HCEC 1CT (cell line): ENCODE measurements at places on chromosomes 6 and 20.

DNA sequence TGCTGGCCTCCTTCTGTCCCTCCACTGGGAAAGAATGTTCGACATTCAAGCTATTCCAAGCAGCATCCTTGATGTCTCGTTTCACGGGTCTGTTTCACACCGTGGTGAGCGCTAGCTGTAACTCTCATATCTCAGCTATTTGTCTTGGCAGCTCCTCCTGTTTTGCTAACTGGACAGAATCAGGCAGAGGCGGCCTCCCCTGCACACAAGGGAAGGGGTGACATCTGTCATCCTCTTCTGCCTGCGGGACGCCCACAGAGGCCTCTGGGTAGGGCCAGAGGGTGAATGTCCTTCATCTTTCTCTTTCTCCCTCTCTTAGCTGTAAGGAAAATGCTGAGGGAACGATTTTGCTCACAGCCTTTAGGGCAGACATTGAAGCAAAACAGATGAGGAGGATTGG, 232.8 kb upstream of the GMDS start:
- DNase-seq, result no peak

DNA sequence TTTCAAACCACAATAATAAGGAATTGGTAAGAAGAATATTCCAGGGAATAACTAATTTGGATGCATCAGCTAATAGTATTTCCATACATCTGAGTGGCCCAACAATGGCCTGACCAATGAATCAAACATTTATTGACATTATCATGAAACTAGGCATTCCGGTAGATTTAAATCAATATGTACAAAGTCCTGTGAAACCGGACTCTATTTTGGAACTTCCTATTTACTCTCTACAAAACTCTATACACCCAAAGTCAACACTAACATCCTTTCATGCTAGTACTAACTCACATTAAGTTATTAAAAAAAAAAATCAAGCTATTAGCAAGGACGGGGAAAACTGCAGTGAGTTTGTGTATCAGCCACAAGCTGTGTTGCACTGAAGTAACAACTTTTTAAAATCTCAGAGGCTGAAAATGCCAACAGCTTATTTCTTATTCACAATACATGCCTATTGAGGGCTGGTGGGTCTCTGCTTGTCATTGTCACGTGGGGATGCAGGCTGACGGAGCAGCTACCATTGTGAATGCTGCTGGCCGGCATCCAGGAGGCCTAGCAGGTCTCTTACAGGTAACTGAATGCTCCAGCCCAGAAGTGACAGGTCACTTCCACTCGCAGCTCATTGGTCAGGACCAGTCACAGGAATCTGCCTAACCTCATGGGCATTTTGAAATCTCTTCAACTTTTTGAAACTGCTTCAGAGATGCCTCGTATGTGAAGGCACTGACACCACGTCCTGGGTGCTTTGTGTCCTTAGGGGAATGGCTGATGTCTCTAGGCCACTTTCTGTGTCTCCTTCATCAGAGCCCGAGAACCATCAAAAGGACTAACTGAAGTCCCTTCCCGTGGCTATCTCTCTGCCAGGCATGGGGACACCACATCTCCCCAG, 76.3 kb downstream of the SLC22A23 start:
- DNase-seq, result no peak

DNA sequence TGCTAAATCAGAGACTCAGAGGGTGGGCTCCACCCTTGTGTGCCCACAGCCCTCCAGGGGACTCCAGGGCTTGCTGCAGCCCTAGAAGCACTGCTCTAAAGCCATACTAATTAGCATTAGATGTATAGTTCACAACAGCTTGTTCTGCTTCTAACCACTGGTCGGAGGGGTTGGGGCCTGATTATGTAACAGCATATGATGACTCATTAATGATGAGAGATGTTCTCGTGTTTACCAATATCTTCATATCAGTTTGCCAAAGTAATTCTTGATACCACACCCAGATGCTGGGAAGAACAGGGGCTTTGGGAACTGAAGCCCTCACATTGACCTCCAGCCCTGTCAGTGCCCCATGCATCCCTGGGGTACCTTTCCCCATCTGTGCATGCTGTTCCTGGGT, 104.1 kb upstream of the FOXA2 start:
- no peak for DNase-seq

- DNase-seq, result no peak
Measured at GRCh38 chr6:150641398-150642139, 41.9 kb downstream of the PLEKHG1 start.

DNA sequence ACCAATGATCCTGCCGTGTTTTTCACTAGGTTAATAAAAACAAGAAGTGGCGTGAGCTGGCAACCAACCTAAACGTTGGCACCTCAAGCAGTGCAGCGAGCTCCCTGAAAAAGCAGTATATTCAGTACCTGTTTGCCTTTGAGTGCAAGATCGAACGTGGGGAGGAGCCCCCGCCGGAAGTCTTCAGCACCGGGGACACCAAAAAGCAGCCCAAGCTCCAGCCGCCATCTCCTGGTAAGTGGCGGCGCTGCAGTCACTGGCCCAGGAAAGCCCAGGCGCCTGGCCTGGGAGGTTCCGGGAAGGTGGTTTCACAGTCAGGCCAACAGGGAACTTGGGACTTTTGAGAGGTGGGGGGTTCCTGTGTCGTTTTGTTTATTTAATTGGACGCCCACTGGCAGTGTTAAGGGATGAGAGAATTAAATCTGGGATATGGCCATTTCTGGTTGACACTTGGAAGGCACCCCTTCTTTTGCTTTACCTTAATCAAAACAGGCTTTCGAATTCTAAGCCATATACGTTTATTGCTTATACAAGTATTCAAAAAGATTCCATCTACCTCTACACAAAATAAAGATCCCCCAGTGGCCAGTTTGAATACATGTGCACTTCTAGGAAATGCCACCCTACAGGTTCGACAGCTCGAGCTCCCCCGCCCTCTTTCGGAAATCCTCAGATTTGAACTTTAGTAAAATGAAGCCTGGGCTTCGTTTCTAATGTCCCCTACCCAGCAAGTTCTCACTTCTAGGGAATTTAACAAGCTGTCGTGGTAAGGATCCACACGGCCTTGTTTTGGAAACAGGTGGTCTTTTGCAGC, 138.9 kb downstream of the TMEM242 start:
- peak; percentile 59 for DNase-seq

GRCh38 chr20:18404172-18404571, 62.7 kb downstream of the DZANK1 start:
- DNase-seq, result no peak

GRCh38 chr20:56826705-56827665, 197.9 kb downstream of the TFAP2C start:
- DNase-seq, result peak; percentile 11

- DNase-seq, result peak; percentile 23
Measured at GRCh38 chr6:151141685-151142084, 98.1 kb upstream of the AKAP12 start.

DNA sequence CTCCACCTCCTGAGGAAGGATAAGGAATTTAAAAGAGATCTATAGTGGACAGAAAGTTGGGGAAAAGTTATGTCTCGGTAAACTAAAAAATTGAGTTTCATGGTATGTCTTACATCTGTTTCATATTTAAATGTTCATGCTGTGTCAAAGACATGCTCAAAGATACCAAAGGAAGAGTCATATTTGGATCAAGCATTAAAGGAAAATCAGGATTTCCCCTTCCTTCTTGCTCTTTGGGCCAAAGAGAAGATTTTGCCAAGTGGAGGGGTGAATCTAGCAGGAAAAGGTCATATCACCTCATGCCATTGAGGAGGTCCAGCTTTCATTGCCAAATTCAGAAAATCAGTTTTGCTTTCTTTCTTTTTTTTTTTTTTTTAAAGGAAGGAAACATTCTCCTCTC, 192.4 kb downstream of the OGFRL1 start:
- DNase-seq, result no peak

- DNase-seq, result peak; percentile 51
Measured at GRCh38 chr6:129493354-129493902, 216.5 kb downstream of the ARHGAP18 start.

- no peak for DNase-seq
Measured at GRCh38 chr6:33600761-33601160, 20.4 kb upstream of the ITPR3 start.

GRCh38 chr6:100347901-100348550, 116.7 kb downstream of the SIM1 start:
- peak; percentile 68 for DNase-seq

DNA sequence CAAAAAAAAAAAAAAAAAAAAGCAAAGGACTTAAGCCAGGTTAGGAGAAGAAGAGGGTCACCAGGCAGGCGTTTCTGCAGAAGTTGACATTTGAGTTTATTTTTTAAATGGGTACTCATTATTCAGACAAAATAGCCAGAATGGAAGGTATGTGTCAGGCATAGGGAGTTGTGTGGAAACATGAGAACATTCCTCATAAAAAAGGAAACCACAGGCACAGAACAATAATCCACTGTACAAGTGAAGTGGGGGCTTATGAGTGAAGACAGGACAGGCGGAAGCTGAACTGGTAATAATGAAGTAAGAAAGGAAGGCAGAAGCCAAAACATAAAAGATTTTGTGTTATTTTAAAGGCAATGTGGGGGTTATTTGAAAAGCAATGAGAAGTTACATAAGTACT, 104.6 kb downstream of the EPB41L2 start:
- no peak for DNase-seq

GRCh38 chr20:38450412-38450975, 15.4 kb upstream of the SNHG17 start:
- peak; percentile 31 for DNase-seq

DNA sequence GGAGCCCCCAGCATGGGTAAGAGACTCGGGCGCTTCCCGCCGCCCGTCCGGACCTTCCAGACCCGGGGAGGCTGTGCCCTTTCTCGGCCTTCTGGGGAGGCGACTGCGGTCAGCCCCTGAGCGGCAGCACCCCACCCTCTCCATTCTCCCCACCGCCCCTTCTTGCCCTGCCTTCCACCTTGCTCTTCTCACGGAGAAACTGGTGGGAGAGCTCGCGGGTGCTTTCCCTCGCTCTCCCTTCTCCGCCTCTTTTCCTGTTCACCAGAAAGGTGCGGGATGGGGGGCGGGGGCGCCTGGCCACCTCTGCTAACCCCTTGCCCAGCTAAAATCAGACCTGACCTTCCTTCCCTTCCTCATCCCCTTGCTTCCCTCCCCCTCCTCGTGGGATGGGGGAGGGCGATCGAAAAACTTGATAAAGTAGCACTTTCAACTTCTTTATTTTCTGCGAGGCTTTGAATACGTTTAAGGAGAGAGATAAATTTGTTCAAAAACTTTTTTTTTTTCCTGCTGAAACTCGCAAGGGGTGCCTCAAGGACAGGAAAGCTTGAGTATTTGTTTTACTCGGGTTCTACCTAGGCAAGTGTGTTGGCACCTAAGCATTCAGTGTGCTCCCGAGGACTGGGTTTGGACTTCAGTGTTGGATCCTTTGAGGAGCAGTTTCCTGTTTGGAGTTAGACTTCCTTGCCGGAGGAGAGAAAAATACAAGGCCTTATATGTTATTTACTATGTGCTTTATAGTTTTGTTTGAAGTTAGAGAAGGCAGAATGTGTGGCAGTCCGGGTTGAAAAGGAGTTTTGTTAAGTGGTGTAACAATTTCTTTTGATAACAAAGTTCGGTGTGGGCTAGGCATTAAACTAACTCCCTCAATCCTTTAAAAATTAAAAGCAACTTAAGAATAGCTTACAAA, 897 bp downstream of the CD2AP start:
- DNase-seq, result peak; percentile 31

- DNase-seq, result no peak
Measured at GRCh38 chr6:113650610-113650979, 206.6 kb upstream of the MARCKS start.

GRCh38 chr6:44234101-44235025, 11.0 kb downstream of the SLC29A1 start:
- peak; percentile 72 for DNase-seq

DNA sequence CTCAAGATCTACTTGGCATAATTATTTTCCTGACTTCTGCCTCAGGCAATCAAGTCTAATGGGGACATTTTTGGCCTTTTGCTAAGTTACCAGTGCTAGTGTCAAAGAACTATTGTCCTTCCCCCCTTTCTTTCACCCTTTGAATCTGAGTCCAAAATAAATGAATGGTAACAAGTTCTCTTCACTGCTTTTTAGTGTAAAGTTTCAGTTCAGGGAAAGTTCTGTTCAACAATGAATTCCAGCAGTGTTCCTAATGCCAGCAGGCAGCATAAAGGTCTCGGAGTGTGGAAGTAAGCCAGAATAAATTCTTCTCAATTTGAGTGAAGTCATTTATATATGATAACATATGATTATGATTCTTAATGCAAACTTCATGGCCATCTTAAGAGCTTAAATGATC, 20.8 kb upstream of the TSPYL1 start:
- no peak for DNase-seq

- DNase-seq, result no peak
Measured at GRCh38 chr20:10798811-10799210, 125.0 kb upstream of the JAG1 start.

DNA sequence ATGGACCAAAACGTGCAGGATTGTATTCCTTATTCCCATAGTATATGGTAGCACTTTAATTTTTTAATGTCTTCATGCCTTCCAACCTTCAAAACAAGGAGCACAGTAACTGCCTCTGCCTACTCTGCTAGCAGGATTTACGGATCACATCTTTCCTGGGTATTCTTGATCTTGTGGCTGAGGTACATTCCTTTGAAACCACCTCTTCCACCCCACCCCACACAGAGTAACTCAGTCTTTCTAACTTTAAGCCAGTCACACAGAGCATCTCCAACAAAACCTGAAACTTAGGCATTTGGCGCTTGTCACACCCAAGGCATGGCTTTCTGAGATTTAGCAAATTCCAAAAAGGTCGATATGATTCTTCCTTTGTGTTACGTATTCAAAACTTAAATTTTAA, 2.3 kb upstream of the ID4 start:
- DNase-seq, result no peak

GRCh38 chr20:13990465-13990864, at the start of gene SEL1L2:
SEL1L2 (minus strand) TSS chr20:13990614; CDS start chr20:13990534, 80 bp downstream.
- DNase-seq, result no peak

GRCh38 chr20:38434301-38434741, 807 bp downstream of the SNHG17 start:
- no peak for DNase-seq

DNA sequence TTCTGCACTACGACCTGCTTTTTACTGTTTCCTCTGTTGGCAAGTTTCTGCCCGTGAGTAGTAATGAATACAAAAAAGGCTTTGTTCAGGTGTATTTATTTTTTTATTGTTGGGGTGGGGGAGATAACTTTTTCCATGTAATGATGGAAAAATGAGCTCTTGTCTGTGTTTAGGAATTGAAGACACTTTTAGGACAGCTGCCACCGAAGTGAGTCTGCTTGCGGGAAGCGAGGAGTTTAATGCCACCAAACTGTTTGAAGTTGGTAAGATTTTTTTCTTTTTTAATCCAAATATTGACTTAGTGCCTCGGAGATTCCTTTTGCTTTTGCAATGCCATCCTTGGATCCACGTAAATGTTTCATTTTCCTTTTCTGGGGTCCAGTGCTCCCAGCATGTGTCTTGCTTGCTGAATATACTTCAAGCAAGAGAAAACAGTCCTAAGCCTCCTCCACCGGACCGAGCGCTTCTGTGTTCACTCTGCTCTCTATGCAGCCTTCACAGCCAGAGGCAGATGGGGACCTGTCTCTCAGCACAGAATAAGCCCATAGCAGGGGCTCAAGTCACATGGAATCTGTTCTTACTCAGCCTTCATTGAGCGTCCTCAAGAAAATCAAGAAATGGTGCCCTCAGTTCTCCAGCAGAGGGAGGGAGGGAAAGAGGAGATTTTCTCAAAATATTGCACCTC, 71.3 kb downstream of the ISM1 start:
- DNase-seq, result no peak
